T-helper 1 cell treated with Interleukin-12 subunit alpha and Interleukin-12 subunit beta and Interleukin-4 antibody, amounts not matched to agents 30 ng/mL and 1 ng/mL, for 36 hours (primary cell): ENCODE measurements at places on chromosomes 13 and 19. TPM values are rescaled to one million over a fixed set of nuclear protein-coding genes. Genes with fewer than 3 reads are reported as not detected.

NLRP13 gene
- total RNA-seq: not detected in 2 replicates

FGF21 gene
- not detected in 2 replicates for total RNA-seq

CDX2 gene
- total RNA-seq: not detected in 2 replicates

ZNF526 gene
- 20.1 and 20.4 TPM in 2 replicates for total RNA-seq

KLK15 gene
- total RNA-seq: not detected in 2 replicates

NOTCH3 gene
- not detected in 2 replicates for total RNA-seq

CACNG7 gene
- not detected in 2 replicates for total RNA-seq

OR7A5 gene
- not detected in 2 replicates for total RNA-seq

ZNF266 gene
- total RNA-seq: 27.8 and 31.8 TPM in 2 replicates

DCT gene
- 0.20 and 0.61 TPM in 2 replicates for total RNA-seq

SPTBN4 gene
- 0.15 TPM in 2 replicates for total RNA-seq

CYSLTR2 gene
- total RNA-seq: 1.3 and 1.8 TPM in 2 replicates

ZNF600 gene
- 16.3 and 16.6 TPM in 2 replicates for total RNA-seq

FLT1 gene
- 3.4 and 3.9 TPM in 2 replicates for total RNA-seq

PALM3 gene
- not detected in 2 replicates for total RNA-seq

SWSAP1 gene
- total RNA-seq: 2.9 and 3.2 TPM in 2 replicates

ZNF492 gene
- 0.15 and 0.17 TPM in 2 replicates for total RNA-seq

KLHL1 gene
- not detected in 2 replicates for total RNA-seq

RNF225 gene
- 0.29 TPM in 1 of 2 replicates, not detected in the other for total RNA-seq

PGLYRP1 gene
- total RNA-seq: not detected in 2 replicates

ZBTB32 gene
- total RNA-seq: 54.9 and 59.2 TPM in 2 replicates

ZNF69 gene
- total RNA-seq: 0.98 and 1.3 TPM in 2 replicates

UBE2L5 gene
- 0.22 TPM in 1 of 2 replicates, not detected in the other for total RNA-seq

ZNF345 gene
- total RNA-seq: 4.8 and 5.7 TPM in 2 replicates

ZNF772 gene
- total RNA-seq: 3.3 and 4.5 TPM in 2 replicates

C1QTNF9 gene
- not detected in 2 replicates for total RNA-seq

PRR20A gene
- total RNA-seq: not detected in 2 replicates

OR7D2 gene
- 0.66 and 0.69 TPM in 2 replicates for total RNA-seq

ZNF177 gene
- 0.34 and 0.49 TPM in 2 replicates for total RNA-seq

TEKTIP1 gene
- 5.0 and 7.6 TPM in 2 replicates for total RNA-seq

KLK4 gene
- not detected in 2 replicates for total RNA-seq

APLP1 gene
- 1.7 and 3.6 TPM in 2 replicates for total RNA-seq

FFAR3 gene
- 0.17 and 0.25 TPM in 2 replicates for total RNA-seq

PLIN5 gene
- not detected in 2 replicates for total RNA-seq

PROZ gene
- total RNA-seq: 0.15 TPM in 1 of 2 replicates, not detected in the other

RGL3 gene
- not detected in 2 replicates for total RNA-seq

JAK3 gene
- total RNA-seq: 336 and 345 TPM in 2 replicates

GNG8 gene
- 13.2 and 14.6 TPM in 2 replicates for total RNA-seq

MAST3 gene
- total RNA-seq: 38.9 and 39.0 TPM in 2 replicates

PBX4 gene
- 68.2 and 72.1 TPM in 2 replicates for total RNA-seq

ZNF441 gene
- 4.6 and 5.6 TPM in 2 replicates for total RNA-seq

ELL gene
- 25.7 and 30.2 TPM in 2 replicates for total RNA-seq

NUDT19 gene
- total RNA-seq: 19.1 and 19.5 TPM in 2 replicates

BRME1 gene
- 8.3 and 9.8 TPM in 2 replicates for total RNA-seq

ARRDC5 gene
- 2.1 TPM in 2 replicates for total RNA-seq

ACER1 gene
- 0.76 and 0.81 TPM in 2 replicates for total RNA-seq

SIGLECL1 gene
- not detected in 2 replicates for total RNA-seq
